T-helper 17 cell (primary cell): ENCODE measurements at places on chromosomes 7 and 10.

GRCh38 chr7:67484244-67484751, 487.7 kb downstream of the TYW1 start:
- no peak for DNase-seq

GRCh38 chr10:99394256-99394655, 36.2 kb downstream of the GOT1 start:
- no peak for DNase-seq

GRCh38 chr7:134839298-134839697, 59.9 kb downstream of the CALD1 start:
- no peak for DNase-seq

DNA sequence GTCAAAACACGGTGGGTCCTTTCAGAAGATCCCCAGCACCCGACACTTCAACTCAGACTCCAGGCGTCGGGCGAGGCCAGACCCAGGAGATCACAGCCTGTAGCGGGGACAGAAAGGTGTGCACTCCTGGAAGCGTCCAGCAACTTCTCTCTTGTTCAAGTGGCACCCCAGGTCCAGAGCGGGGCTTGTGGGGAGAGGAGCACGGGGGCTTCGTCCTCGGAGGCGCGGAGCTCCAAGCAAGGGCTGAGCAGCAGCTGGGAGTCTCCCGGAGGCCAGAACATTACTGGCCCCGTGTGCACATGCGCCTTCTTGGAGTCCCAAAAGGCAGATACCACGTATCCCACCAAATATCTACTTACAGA, 54.9 kb downstream of the ZRANB1 start:
- DNase-seq, result no peak

DNA sequence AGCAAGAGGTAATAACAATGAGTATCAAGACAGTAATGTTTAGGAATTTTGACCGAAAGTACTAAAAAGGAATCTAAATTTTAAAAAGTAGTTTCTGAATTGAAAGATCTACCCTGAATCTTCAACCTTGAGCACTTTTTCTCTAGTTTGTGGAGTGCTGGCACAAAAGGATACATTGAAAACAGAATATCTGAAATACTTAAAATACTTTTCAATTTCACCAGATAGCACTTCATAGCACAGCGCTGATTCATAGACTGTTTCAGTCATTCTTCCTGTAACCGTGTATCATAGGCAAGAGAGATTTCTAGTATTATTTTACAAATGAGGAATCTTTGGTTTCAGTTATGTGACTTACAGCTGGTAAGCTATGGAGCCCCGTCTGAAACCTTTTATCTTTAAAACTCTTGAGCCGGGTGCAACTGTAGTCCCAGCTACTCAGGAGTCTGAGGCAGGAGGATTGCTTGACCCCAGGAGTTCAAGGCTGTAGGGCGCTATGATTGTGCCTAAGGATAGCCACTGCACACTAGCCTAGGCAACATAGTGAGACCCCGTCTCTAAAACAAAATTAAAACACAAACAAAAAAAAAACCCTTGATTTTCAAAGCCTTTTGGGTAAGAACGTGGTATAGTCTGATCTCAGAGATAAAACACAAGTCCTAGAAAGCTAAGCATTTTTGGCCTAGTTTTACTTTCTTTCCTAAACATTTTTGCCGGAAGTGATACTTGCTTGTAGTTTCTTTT, 35.1 kb downstream of the FHIP2A start:
- DNase-seq, result no peak

DNA sequence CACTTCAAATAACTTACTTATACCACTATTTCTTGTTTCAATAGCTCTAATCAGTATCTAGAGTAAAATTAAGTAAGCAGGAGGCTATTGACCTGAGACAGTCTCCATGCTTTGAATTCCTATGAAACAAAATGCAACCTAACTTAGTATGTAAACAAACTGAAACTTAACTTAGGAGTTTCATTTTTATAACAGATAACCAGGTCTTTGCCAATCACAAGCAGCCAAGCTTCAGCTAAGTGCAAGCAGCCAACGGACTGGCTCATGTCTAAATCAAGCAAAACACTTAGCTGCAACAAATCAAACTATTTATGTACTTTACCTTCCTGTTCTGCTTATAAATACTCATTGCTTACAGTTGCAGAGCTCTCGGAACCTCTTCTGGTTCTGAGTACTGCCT, 4.4 kb upstream of the GSTK1 start:
- DNase-seq, result no peak

DNA sequence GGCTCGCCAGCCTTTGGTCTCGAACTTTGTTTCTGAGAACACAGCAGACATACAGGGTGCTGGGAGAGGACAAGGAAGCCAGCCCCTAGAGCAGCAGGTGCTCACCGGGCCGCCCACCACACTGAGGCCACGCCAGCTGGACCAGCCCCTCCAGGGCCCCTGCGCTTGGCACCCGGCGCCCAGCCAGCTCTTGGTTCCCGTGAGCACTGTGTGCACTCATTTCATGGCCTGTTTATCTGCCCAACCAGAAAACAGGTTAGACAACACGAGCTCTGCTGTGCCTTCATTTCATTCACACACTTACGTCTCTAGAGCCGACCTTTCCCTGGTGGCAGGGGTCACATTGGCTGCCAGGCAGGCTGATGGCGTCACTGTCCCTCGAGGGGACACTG, 104.0 kb downstream of the CYTH3 start:
- no peak for DNase-seq

GRCh38 chr7:112395411-112395810, 54.8 kb upstream of the IFRD1 start:
- DNase-seq, result no peak

- no peak for DNase-seq
Observed at GRCh38 chr7:55592492-55592891, 20.2 kb upstream of the VOPP1 start.

- no peak for DNase-seq
Observed at GRCh38 chr7:14233076-14233867, 243.8 kb upstream of the ETV1 start.

GRCh38 chr7:70856901-70857630, 274.9 kb upstream of the GALNT17 start:
- DNase-seq, result peak; percentile 34

DNA sequence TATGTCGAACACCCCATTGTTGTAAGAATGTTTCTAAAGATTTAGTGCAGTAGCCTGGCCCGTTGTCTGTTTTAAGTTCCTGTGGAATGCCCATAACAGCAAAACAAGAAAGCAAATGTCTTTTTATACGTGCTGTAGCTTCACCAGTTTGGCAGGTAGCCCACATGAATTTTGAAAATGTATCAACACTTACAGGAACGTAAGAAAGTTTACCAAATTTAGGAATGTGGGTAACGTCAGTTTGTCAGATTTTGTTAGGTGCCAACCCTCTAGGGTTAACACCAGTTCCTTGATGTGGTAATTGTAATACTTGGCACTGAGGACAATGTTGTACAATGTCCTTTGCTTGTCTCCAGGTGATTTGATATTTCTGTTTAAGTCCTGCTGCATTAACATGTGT, 3.2 kb upstream of the GIMAP4 start:
- no peak for DNase-seq

GRCh38 chr7:131190146-131190545, 137.5 kb upstream of the MKLN1 start:
- DNase-seq, result no peak

GRCh38 chr10:109912335-109913281, 10.7 kb downstream of the XPNPEP1 start:
- no peak for DNase-seq

- no peak for DNase-seq
Observed at GRCh38 chr7:78254726-78255055, 456.1 kb downstream of the PHTF2 start.
